ENCODE measurements at places on chromosomes 7 and 10.
A peak's percentile ranks its signal among the peaks of the same experiment; 100 is the strongest.

DNA sequence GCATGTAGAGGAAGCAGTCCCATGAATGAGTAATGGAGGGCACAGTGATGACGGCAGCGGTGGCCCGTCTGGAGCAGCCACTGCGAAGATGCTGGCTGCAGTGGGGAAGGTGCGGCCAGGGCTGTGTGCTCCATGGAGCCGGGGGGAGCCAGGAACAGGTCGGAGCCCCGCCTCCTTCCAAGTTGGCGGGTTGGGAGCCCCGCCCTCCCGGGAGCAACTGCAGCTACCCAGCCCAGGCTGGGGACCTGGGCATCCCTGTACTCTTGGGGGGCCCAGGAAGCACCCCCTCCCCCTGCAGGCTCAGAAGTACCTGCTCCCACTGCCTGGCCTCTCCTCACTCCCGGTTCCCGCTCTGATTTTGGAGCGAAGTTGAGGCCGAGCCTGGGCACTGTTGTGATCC is 175.1 kb upstream of the ADCY1 start:
- DNase-seq, result no peak

- no peak for DNase-seq
Measured at GRCh38 chr7:97001221-97001620, 4.1 kb upstream of the DLX6 start.

- no peak for DNase-seq
Measured at GRCh38 chr7:48035967-48036478, 680 bp downstream of the C7orf57 start.

- no peak for DNase-seq
Measured at GRCh38 chr10:100895346-100895745, 17.4 kb upstream of the SLF2 start.

DNA sequence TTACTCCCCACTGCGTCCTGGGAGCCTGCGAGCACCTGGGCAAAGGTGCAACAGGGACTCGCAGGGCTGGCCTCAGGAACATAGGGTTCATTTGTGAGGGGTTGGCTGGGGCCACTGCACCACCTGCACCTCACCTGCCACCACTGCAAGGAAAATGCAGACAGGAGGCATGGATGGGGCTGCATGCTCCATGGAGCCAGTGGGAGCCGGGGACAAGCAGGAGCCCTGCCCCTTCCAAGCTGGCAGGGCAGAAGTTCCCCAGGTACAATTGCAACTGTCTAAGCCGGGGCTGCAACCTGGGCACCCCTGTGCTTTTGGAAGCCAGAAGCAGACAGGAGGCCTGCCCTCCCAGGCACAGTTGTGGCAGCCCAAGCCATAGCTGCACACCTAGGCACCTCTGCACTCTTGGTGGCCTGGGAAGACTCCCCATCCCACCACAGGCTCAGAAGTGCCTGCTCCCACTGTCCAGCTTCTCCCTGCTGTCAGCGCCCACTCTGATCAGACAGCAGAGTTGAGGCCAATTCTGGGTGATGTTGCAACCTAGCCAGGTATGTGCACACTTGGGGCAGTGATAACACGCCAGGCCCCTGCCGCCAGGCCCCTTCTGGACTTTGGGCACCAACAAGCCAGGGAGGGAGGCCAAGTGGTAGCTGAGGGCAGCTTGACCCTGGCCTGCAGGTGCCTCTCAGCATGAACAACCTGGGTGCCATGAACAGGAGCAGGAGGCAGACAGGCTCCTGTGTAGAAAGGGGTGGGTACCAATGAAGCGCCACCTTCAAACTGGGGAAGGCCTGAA is 58.2 kb downstream of the TMEM106B start:
- no peak for DNase-seq

- DNase-seq, result no peak
Measured at GRCh38 chr10:85600026-85600743, 766.4 kb downstream of the GRID1 start.

DNA sequence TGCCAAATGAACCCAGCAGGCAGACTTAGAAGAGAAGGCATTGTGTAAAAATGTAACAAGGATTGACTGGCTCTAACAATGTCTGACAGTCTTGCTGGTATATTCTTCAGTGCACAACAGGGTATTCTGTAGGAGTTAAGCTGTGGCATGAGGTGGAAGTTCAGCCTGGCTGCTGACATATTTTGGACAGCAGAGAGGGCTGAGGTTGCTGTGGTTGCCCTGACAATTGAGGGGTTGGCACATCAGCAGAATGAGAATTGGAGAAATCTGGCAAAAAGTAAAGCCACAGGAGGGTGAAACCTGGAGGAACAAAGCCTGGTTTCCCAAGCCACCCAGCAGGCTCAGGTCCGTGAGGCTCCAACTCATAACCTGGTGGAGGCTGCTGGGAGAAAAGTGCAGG is 220.2 kb downstream of the JAZF1 start:
- DNase-seq, result no peak

DNA sequence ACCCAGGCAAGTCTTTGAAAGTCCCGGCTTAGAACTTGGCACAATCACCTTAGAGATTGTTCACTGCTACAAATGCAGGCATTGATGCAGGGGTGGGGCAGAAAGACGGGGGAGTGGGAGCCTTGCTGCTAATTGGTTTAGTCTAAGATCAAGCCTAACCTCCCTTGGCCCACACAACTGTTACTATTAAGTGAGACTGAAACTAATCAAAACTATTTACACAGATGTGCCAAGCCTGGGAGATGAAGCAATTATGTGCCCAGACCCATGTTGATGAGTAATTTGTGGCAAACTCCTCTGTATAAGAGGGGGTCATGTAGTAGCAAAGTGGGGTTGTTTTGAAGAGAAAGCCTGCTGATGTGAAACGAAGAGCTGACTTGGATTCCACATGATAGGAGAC is 178.2 kb upstream of the ITGB1 start:
- no peak for DNase-seq

GRCh38 chr7:150967349-150967748 is 10.8 kb downstream of the KCNH2 start:
- no peak for DNase-seq

GRCh38 chr7:155469-155900 is 36.9 kb upstream of the FAM20C start:
- no peak for DNase-seq

DNA sequence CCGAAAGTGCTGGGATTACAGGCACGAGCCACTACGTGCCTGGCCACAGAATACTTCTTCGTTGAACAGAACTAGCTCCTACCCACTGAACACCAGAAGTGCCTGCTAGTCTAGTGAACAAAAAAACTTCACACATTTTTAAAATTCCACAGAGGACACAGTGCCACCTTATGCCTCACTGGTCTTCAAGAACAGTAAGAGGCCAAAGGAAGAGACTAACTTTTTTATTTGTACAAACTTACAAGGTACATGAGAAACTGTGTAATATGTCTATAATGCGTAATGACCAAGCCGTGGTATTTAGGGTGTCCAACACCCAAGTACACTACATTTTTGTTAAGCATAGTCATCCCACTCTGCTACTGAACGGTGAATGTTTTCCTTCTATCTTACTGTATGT is 144.4 kb upstream of the PTER start:
- no peak for DNase-seq

GRCh38 chr10:60309371-60309770 is 80.3 kb downstream of the ANK3 start:
- no peak for DNase-seq

GRCh38 chr10:131644864-131645658 is 255.7 kb upstream of the PPP2R2D start:
- DNase-seq, result no peak

GRCh38 chr7:18289788-18290187 is 205.8 kb upstream of the HDAC9 start:
- no peak for DNase-seq

- no peak for DNase-seq
Measured at GRCh38 chr10:80068270-80068669, 10.2 kb upstream of the TMEM254 start.

GRCh38 chr7:7274782-7275181 is 92.4 kb downstream of the C1GALT1 start:
- no peak for DNase-seq

DNA sequence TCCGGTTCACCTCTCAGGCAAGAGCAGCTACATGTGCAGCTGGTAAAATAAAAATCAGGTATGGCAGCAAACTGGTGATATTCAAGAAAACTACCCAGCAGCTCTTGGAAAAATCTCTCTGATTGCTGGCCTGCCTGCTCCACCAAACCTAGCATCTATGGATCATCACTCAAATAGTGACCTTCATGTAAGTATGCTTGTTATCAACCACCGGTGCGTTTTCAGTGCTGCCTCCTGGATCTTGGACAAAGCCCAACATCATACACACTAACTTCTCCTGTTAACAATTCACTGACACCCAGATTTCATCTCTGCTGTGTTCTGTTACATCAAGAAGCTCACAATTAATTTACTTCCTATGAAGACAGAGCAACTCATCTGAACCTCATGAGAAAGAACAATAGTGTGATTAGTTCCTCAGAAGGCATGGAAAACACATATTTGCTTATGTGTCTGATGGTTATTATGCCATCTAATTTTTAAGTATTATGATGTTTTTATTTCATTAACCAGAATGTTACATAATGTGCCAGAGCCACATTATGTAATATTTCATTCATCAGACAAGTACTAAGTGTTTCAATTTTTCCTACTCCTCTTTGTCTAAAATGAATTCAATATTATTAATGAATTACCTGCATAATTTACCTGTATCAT is 8.8 kb downstream of the CDK6 start:
- DNase-seq, result no peak

GRCh38 chr10:120286280-120286679 is 170.7 kb upstream of the PLPP4 start:
- no peak for DNase-seq

DNA sequence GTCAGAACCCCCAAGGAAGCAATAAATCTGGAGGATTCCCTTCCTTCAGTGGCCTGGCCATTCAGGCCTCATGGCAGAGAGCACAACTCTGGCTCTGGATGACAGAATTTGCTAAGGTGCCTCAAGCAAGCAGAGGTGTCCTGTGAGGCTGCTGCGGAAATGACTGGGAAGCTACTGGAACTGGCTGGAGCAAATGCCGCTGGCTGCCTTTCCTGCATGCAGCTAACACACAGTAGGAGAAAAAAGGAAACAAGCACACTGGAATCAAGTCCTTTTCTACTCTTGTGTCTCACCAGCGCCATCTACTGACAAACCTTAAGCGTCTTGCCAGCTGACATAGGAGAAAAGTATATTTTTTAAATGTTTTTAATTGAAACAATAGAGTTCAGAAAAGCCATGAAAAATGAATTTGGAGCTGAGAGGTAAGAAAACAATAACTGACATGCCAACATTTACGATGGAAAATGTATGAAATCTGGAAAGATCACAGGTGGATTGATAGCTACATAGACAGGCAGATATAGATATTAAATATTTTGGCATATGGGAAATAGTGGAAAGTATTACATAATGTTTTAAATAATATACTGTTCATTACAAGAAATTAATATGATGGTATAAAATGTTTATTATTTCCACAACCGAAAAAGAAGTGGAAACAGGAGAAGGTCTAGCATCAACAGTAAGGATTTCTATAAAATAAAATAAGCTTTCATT is 951.6 kb downstream of the ANKRD7 start:
- peak; percentile 62 for DNase-seq

Measured in MV-4-11 (cell line).